ENCODE measurements at places on chromosomes 6 and 20.
A peak's percentile ranks its signal among the peaks of the same experiment; 100 is the strongest.

- DNase-seq = no peak
Observed at GRCh38 chr6:63797721-63798120, 162.1 kb downstream of the PHF3 start.

DNA sequence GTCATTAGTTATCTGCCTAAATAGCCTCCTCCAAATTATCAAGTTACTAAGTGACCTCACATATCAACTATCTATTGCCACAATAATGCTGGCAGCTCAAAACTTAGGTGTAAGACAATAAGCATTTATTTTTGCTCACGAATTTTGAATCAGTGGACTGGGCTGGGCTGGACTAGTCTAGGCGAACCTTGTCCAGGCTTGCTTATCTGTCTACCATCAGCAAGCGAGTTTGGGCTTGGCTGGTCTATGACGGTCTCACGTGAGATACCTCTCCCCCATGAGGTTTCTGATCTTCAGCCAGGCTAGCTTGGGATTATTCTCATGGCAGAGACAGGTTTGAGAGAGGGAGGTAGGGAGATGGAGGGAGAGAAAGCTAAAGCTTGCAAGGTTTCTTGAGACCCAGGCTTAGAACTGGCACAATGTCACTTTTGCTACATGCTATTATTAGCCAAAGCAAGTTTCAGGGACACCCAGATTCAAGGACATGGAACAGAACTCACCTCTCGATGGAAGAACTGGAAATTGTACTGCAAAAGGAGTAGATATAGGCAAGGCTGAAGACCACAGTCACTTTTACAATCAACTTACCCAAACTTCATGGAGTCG, 80.9 kb downstream of the WASF1 start:
- no peak for DNase-seq

- no peak for DNase-seq
Observed at GRCh38 chr6:142413111-142413510, 111.3 kb downstream of the ADGRG6 start.

GRCh38 chr6:2229039-2229438, 16.4 kb downstream of the GMDS start:
- DNase-seq = no peak

DNA sequence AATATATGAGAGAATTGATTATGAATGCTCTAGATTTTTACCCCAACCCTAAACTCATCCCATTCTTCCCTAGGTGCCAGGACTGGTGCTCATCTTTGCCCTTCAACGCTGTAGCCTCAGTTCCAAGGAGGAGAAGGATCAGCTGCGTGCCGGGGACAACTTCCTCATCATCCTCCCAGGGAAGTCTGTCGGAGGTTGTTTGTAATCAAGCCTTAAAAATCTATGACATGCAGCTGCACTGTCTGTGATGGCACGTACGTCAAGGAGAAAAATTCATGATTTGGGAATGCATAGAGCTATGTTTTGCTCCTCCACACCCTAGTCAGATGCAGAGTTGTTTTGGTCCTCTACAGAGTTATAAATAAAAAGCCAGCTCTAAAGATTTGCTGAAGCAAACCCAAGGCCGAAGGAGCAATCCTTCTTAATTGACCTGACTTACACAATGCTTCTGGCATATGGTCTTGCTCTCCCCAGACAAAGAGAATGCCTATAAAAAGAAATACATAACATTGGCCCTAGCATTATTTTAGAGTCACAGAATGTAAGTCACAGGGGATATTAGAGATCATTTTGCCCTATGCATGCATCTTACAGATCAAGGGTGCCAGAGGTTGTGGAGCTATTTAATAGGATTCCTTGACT, 244.2 kb downstream of the HIVEP2 start:
- no peak for DNase-seq

DNA sequence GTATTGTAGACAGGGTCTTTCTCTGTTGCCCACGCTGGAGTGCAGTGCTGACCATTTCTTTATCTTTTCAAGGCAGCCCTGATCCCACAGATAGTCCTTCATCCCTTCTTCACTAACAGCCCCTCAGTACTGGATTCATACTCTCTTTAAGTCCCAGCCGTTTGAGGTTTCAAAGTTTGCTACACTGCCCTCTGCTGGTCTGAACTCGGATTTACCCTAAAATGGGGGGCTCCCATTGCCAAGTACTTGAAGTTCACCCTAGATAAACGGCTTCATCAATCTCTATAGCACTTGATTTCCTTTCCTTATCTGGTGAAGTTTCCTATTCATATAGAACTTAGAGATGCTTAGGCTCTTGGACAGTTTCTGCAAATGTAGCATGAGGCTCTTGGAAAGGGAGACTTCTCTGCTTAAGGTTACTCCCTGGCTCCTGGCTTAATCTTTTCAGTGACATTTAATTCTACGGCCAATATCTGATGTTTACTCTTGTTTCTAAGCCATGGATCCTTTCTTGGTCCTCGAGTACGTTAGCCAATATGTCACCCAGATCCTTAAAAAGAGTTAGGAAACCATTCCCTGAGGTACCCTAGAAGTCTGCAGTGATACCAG, 21.4 kb upstream of the PREP start:
- DNase-seq = peak; percentile 15

GRCh38 chr6:166419717-166420116, 37.0 kb upstream of the MPC1 start:
- no peak for DNase-seq

DNA sequence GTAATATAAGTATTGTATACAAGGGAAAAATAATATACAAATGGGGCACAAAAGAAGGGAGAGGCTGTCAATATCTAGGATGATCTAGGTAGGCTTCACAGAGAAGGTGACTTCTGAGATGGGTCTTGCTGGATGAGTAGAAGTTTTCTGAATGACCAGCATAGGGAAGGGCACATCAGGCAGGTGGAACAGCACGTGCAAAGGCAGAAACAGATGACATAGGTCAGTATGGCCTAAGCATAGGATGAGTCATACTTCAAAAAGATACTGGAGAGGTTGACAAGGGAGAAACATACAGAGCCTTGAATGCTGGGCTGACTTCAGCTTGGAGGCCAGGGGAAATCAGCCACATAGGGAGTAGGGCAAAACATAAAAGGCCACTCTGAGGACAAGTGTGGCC, 31.9 kb upstream of the SIRPA start:
- no peak for DNase-seq

GRCh38 chr20:49948809-49949507, 12.8 kb downstream of the RNF114 start:
- DNase-seq = no peak

DNA sequence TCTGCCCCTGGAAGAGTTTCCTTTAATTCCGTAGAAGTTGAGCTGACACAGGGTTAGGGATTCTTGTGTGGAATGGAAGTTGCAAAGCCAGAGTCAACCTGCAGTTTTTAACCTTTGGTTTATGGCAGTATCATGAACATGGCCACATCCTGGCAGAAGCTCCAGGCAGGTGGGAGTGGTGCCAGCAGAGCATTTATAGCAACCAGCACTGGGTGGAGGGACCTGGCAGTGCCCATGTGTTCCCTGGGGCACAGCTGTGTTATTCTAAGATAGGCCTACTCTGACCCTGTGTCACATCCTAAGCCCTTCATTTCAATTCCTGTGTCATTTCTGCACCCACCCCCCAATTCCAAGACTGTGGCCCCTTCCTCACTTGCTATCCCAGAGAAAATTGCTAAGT, 26.1 kb upstream of the ZNF831 start:
- no peak for DNase-seq

GRCh38 chr6:43428112-43428570, 800 bp downstream of the ABCC10 start:
- peak; percentile 14 for DNase-seq

- DNase-seq = no peak
Observed at GRCh38 chr6:15253203-15254022, 7.5 kb downstream of the JARID2 start.

- DNase-seq = peak; percentile 66
Observed at GRCh38 chr20:1437235-1437904, 29.3 kb downstream of the NSFL1C start.

- DNase-seq = no peak
Observed at GRCh38 chr20:17645546-17646208, 36.4 kb downstream of the RRBP1 start.

GRCh38 chr20:36217226-36217625, 19.1 kb upstream of the AAR2 start:
- no peak for DNase-seq

DNA sequence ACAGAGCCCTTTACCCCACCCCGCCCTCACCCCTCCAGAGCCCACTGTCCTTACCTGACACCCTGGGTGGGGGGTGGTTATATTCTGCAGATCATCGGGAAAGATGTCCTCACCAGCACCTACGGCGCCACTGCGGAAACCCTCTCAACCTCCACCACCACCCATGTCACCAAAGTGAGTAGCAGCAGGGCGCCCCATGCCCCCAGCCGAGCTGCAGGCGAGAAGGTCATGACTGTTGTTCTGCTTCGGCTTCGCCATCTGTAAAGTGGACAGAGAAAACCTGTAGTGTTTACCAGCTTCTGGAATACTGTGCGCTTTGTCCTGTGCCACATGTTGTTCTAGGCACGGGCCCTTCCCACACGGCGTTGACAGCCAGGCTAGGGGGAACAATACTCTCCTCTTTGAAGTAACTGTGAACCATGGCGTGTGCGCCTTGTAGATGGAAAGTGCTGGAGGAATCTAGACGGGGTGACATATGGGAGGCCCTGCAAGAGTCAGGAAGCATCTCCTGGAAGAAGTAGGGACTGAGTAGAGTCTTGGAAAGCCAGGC, 16.5 kb upstream of the AAR2 start:
- no peak for DNase-seq

- DNase-seq = no peak
Observed at GRCh38 chr20:17488916-17489600, 42.1 kb downstream of the BFSP1 start.

- DNase-seq = no peak
Observed at GRCh38 chr6:41013466-41014153, 25.4 kb downstream of the UNC5CL start.

DNA sequence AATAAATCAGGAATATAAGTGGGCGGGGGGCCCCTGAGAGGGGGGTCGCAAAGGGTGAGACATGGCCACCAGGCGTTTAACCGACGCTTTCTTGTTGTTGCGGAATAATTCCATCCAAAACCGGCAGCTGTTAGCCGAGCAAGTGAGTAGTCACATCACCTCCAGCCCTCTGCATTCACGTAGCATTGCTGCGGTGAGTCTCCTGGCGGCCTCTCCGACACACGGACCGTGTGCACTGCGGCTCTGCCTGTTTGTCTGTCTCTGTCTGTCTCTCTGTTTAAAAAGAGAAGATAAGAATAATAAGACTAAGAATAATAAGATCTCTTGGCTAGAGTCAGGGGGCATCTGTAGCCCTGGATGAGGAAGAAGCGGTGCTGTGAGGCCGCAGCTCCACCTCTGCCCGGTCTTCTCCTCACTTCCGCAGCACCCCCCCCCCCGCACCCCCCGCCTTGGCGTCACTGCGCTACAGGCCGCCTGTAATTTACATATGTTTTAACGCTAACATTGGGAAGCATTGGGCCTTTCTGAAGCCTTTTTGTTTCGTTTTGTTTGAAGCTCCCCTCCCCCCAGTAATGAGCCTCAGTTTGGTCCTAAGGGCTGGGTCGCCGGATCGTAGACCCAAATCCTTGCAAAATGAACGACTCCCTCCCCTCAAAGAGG, 993 bp downstream of the STX16 start:
- peak; percentile 47 for DNase-seq

DNA sequence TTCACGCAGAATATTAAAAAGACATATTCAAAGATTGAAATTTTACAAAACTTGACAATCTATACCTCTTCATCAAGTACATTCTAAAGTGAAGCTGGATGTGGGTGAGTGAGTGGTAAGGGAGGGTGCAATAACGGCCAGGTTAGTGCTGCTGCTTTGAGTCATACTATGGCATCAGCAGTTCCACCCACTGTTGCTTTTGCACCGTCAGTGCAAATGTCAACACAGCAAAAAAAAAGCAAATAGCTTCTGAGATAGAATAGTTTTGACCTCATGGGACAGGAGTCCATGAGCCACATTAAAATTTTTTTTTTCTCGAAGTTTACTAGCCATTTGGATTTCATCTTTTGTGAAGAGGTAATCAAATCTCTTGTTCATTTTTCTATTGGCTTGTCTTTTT, 31.8 kb downstream of the PSMF1 start:
- no peak for DNase-seq

DNA sequence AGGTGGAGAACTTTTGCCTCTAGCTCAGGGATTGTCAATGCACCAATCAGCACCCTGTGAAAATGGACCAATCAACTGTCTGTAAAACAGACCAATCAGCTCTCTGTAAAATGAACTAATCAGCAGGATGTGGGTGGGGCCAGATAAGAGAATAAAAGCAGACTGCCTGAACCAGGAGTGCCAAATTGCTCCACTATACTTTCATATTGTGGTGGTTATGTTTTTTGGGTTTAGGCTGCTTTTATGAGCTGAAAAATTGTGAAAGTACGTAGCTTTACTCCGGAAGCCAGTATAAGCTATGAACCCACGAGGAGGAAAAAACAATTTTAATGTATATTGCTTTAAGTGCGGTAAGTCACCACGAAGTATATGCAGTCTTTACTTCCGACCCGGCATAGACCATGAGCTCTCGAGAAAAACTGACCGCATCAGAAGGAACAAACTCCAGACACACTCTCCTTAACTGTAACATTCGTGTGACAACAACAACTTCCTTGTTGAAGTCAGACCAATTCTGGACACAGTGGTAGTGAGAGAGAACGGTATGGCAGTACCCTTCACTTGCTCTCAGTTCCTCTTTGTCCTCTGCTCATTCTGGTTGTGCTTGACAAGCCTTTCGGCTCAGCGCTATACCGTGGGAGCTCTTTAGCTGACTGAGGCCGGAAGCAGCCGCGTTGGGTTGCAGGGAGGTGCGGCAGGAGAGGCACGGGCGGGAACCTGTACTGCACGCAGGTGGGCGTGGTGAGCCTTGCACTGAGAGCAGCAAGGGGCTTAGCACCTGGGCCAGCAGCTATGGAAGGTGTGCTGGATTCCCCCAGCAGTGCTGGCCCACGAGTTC, 81.9 kb upstream of the E2F3 start:
- DNase-seq = peak; percentile 50

Measured in stimulated activated CD8-positive, alpha-beta memory T cell treated with anti-CD3 and anti-CD28 coated beads, Interleukin-4, amount 100 ng/mL, for 4 hours (primary cell).